ENCODE measurements at places on chromosomes 1 and 21.

DNA sequence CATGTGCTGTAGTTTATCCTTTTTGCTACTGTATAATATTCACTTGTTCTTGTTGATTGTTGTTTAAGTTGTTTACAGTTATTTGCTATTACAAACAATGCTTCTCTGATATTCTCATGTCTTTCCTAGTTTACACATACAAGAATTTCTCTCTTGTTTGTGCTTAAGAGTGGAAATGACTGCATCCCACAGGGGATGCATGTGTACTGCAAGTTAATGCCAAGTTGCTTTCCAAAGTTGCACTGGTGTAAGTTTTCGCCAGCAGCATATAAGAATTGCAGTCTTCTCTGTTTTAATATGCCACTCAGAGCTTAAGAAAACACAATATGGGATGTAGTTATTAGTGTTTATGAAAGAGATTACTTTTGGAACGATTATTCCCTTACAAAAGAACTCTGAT is 97.7 kb downstream of the NEK7 start:
- no peak for DNase-seq

- DNase-seq: no peak
Measured at GRCh38 chr1:93807311-93807930, 71.6 kb downstream of the DNTTIP2 start.

DNA sequence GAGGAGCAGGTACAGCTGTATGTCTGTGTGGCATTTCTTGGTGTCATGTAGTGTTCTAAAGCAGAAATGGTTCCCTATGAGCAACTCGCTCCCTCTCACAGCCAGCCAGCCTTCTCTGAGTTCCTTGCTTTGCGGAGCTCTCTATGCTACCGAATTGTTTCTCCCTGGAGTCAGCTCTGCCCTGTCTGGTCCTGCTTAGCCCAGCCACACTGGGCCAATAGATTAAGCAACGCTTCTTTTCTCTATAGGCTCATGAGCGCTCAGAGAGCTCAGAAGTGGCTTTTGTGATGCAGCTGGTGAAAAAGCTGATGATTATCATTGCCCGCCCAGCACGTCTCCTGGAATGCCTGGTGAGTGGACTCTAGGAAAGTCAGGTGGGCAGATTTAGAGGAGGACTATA is 113.1 kb downstream of the PIK3R3 start:
- no peak for DNase-seq

- no peak for DNase-seq
Measured at GRCh38 chr1:229238674-229239415, 32.1 kb upstream of the RAB4A start.

DNA sequence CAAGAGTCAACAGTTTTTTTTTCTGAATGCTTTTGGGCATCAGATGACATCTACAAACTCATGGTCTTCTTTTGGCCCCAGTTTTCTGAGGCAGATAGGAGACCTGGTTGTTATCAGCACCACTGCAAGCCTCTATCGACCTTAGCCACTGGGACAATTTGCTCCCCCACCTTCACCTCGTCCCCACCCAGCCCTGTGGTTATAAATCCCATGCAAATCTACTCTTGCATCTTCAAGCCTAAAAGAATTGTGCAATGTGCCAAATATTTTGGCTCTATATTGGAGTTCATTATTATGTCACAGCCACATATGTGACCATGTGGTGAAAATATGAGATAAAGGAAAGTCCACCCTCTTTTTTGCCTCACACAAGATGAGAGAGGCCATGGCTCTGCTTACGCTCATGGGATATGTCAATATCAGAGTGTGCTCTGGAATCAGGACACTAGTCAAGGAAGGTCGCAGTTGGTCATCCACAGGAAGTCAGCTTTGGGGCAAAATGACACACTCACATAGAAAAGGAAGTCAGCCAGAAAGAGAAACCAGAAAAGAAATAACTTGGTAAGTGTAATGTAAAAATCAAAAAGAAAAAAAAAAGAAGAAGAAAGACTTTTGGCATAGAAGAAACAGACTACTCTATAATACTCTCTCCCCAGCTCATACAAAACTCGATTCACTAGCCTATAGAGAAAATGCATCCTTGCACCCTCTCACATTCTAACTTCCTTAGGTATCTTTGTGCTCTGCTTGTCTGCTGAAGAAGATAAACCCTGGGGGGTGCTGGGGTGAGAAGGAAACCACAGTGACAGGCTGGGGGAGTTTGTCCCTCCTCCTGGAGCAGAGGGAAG is 21.2 kb downstream of the SLC30A10 start:
- no peak for DNase-seq

DNA sequence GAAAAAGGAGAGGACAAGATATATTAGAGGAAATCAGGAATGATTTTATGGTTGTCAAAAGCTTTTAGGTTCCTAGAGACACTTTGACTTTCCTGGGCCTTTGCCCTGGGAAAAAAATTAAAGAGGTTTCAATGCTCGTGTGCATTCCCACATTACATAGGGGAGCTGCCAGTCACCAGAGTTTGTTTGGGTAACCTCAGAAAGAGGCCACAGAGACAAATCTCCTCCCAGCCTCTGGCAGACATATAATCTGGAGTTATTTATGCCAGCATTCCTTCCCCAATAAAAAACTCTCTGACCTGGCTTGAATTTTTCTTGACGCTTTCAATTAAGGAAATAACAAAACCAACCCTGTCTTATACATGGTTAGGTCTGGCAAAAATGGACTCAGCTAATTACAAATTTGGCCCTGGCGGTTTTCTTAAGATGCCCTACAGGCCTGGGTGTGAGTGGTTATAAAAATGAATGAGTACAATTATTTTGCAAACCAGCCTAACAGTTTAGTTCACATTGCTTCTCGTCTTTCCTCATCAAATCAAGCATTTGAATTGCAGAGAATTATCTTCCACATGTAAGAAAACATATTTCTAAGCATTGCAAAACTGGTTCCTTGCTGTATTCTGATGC is 63.7 kb downstream of the WLS start:
- DNase-seq: no peak

- DNase-seq: no peak
Measured at GRCh38 chr1:59409549-59409948, 112.7 kb downstream of the FGGY start.

DNA sequence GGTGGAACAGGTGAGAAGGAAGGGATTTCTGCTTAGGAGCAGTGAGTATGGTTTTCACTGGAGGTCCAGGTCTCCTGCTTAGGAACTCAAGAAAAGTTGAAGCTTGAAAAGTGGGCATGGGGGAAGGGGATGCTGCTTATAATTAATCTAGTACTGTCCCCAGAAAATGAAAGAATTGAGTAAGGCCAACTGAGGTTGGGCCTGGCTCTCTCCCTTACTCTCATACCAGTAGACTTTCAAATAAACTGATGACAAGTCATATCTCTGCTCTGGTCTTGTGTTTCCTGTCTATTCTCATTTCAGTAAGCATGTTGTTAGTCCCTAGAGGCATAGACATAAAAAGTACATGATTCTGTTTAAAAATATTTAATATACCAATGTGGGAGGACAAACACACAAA is 26.4 kb downstream of the CD48 start:
- no peak for DNase-seq

DNA sequence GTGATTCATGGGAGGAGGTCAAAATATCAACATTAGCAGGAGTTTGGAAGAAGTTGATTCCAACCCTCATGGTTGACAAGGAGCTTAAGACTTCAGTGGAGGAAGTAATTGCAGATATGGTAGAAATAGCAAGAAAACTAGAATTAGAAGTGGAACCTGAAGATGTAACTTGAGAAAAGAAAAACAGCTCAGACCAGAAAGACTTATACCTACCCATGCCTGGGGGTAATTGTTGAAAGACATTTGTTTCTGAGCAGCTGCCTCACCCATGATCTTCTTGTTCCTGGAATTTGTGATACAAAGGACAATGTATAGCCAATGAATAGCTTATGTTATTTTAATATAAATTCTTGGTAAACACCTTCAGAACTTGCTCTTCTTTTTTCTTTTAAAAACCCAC is 128.6 kb downstream of the LRIG2 start:
- DNase-seq: no peak

DNA sequence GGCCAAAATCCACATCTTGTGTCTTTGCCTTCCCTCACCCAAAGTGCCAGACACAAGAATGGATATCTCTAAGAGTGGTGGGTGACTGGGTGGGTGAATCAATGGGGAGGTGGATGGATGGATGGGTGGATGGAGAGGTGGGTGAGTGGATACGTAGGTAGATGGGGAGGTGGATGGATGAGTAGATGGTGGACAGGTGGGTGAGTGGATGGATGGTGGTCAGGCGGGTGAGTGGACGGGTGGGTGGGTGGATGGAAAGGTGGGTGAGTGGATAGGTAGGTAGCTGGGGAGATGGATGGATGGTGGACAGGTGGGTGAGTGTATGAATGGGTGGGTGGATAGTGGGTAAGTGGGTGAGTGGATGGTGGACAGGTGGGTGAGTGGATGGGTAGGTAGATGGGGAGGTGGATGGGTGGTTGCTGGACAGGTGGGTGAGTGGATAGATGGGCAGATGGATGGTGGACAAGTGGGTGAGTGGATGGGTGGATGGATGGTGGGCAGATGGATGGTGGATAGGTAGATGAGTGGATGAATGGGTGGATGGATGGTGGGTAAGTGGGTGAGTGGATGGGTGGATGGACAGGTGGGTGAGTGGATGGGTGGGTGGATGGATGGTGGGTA is 34.2 kb downstream of the SLC19A1 start:
- DNase-seq: no peak

DNA sequence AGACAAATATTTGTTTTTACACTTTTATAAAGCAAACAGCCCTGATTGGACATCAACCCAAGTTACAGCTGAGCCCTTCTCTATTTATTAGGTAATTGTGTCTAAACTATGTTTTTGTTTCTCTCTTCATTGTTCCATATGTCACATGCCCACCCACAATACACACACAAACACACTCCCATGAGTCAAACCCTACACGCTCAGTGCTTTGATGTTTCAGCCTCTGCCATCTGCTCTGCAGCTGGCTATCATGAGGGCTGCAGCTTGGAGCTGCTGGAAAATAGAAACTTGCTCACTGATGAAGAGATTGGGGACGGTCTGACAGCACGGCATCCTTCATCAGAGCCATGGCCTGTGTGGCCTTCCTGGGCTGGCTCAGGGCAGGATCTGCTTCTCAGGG is 41.7 kb downstream of the PSMG1 start:
- DNase-seq: no peak

Measured in stomach (tissue), 19 donors.